ENCODE measurements at places on chromosomes 11 and 22.

GRCh38 chr11:16787035-16787742, 48.7 kb downstream of the C11orf58 start:
- DNase-seq, result no peak

- no peak for DNase-seq
Measured at GRCh38 chr22:40400159-40400558, 29.8 kb downstream of the SGSM3 start.

- no peak for DNase-seq
Measured at GRCh38 chr11:130051082-130051481, 18.6 kb upstream of the APLP2 start.

DNA sequence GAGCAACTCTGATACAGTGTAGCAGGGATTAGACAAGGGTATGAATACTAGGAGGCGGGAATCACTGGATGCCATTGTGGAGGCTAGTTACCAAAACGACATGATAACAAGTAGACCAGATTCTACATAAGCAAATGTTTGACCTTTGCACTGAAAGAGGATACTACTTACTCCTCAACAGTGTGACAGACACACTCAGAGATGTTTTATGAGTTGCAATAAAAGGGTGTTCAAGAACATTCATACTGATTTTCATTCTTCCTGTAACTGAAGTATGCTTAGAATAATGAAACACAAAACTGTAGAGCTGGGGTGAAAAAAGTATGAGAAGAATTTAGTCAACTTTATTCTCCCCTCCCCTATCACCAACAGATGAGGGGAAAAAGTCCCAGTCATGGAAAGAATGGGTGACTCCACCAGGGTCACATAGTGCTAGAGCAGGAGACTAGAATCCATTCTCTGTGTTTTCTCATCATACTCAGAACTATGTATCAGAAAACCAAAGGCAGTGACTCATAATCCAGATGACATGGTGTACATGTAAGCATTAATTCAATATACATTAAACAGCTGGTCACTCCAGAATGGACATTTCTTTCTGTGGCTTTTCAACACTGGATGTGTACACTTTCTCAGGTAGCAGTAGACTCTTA, 32.8 kb downstream of the ARHGAP20 start:
- no peak for DNase-seq

GRCh38 chr11:3207526-3208189, 11.0 kb downstream of the MRGPRG start:
- DNase-seq, result no peak

DNA sequence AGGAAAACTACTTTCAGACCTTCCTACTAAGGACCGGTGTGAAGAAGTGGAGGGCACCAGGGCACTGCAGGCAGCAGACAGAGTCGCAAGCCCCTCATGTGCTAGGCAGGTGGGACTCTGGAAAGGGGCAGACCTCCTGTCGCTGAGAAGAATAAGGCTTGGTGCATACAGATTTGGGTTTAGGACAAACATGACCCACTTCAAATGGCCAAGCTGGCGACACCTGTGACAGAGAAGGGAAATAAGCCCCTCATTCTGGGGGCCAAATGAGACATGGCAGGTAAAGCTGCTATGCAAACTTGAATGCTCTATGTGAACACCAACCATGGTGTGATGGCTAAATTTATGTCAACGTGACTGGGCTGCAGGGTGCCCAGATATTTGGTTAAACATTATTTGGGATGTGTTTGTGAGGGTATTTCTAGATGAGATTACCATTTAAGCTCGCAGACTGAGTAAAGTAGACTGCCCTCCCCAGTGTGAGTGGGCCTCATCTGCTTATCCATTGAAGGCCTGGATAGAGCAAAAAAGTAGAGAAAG, 112.4 kb upstream of the PITPNB start:
- no peak for DNase-seq

DNA sequence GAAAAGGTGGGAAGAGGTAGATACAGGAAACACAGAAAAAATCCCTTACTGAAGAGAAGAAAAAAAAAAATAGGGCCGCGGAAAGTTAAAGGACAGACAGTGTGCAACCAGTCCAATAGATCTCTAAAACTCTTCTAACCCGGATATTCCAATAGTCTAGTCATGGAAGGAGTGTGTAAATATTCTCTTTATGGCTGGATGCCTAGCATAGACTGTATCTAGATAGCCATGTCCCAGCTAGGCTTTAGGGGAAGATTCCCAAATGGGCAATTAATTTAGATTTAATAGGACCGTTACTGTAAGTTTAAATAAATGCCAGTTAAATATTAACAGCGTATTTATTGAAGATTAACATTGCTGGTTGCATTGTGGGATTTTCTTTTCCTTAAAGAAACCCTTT, 532.7 kb downstream of the NTM start:
- DNase-seq, result no peak

- no peak for DNase-seq
Measured at GRCh38 chr22:32555581-32555980, 81.0 kb downstream of the FBXO7 start.
